Activated CD8-positive, alpha-beta memory T cell treated with anti-CD3 and anti-CD28 coated beads for 1 hour (primary cell): ENCODE measurements at places on chromosomes 1 and 21.

DNA sequence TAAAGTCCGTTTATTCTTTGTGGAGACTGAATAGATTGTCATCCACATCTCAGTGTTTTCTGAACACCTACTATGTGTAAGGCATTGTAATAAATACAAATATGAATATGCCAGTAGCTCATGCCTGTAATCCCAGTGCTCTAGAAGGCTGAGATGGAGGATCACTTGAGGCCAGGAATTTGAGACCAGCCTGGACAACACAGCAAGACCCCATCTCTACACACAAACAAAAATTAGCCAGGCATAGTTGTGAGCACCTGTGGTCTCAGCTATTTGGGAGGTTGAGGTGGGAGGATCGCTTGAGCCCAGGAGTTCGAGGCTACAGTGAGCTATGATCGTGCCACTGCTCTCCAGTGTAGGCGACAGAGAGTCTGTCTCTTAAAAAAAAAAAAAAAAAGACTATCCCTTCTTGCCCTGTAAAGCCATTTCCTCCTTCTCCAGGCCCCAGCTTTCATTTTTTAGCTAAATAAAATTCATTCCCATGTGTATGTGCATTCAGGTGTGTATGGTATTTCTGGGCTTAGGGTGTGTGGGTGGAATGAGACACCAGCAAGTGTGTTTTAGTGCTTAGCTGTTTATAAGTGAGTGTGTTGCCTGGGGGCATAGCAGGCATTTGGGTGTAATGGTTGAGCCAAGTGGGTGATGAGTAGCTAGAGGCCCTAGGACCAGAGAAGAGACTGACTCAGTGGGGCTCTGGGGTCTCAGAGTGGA lies 7.8 kb downstream of the CELSR2 start:
- no peak for DNase-seq

DNA sequence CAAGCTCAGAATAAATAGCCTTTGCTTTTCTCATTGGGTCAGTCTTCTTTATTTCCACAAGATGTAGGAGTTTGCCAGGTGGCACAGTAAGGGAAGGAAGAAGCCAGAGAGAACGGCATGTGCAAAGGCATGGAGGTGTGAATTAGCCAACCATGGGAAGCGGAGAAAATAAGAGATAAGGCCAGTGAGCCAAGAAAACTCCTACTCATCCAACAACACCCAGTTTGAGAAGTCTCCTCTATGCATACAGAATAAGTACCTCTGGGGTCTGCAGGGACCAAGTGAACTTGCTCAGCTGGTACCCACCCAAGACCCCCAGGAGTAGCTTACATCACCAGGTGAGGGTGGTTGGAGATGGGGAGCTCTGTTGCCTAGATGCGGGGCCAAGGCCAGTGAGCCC lies 66.7 kb downstream of the TAS1R2 start:
- DNase-seq = no peak

DNA sequence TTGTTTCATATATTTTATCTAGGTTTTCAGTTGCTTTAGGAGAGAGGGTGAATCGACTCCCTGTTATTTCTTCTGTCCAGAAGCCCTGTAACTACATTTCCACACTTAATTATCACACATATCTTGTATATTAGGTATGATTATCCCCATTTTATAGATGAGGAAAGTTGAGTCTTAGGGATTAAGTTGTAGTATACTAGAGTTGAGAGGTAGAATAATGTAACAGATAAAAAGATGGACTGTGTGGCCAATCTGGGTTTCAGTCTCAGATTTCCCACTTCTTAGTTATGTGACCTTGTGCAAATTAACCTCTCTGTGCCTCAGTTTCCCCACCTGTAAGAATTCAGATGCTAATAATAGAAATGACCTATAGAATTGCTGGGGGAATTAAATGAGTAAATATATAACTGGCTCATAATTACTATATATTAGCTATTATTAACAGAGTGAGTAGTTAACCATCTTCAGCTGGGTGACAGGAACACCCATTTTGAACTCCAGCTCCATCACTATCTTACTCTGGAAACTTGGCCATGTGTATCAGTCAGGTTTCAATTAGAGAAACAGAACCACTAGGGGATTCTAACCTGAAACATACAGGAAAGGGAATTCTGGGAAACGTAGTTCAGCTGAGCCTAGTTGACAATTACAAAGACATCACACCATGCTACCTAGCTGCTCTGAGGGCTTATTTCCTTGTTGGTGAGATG lies 20.4 kb upstream of the FOXO6 start:
- DNase-seq = no peak

DNA sequence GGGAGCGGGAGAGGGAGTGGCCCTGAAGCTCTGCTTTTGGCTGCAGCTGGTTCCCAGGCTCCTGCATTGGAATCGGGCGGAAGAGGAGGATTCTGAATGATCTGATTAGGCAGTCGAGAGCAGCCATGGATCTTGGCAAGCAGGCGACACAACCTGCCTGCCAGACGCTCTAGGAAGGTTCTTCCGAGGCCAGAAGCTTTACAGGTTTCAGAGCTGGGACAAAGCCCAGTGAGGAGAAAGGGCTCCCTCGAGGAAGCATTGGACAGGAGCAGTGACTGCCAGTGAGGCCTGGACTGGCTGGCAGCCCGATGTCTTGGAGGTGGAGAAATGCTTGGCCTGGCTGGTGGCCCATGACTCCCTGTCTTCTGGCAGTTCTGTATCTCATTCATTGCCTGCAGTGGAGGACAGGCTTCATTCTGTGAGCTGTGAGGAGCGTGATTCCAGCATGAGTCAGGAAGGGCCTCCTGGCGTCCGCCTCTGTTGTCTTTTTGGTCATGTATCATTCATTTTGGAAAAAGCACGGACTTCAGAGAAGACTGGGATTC lies 132.7 kb upstream of the IPO9 start:
- DNase-seq = no peak

GRCh38 chr1:56866656-56867055 lies 12.1 kb downstream of the C8A start:
- DNase-seq = no peak

DNA sequence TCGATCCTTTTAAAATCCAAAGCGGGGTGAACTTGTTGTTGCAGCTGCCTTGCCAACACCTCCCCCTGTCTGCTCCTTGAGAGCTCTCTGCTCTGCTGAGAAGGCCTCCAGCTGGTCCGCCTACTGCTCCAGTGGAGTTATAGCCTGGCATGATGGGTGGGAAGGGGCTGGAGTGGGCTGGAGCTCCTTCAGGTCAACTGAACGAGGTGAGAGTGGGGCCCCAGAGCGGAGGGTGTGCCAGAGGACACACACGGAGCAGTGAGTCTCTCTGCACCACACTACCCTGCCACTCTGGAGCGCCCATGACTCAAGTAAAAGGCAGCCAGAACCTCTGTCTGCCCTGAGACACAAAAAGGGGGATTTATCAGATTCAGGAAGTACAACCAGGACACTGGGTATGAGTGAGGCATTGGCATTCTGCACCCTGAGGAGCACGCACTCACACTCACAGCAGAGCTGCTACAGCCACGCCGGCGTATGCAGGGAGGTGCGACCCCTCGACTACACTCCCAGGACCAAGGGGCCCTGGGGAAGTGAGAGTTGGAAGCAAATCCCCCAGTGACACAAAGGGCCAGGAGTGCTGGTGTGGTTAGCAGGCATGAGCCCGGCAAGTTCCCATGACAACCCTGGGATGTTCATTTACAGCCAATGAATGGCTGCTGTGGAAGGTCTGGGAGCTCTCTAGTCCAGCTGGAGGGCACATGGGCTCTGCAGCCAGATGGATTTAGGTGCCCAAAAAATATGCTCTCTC lies 28.0 kb upstream of the EVA1B start:
- DNase-seq = no peak

DNA sequence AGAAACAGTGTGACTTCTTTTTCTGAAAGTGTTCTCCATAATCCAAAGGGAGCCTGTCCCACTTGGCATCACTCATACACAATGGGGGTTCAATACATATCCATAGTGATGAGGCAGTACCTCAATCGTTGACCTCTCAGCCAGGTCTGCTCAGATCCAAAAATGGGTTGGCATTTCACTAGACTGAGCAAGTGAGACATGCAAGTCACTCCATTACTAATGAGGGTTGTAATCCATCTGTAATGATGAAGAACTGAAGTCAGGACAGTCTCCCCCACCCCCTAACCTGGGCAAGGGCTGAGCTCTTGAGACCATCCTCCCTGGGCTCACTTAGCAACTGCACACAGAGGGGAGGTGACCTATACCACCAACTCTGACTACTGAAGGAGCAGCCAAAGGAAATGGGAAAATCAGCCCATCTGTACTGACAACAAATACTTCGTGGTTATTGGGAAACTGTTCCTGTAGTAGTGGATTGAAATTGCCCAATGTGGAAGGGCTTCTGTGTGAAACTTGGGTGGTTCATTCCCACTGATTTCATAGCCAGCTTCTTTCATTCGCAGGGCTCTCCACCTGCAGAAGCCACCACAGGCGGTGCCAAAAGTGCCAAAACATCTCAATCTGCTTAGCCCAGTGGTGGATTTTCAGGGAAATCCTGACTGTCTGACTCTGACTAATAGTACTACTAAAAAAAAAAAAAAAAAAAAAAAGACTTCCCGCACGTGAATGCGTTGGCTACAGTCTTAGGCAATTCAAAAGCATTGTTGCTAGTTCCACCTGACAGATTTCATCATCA lies 5.0 kb downstream of the NGF start:
- DNase-seq = no peak

DNA sequence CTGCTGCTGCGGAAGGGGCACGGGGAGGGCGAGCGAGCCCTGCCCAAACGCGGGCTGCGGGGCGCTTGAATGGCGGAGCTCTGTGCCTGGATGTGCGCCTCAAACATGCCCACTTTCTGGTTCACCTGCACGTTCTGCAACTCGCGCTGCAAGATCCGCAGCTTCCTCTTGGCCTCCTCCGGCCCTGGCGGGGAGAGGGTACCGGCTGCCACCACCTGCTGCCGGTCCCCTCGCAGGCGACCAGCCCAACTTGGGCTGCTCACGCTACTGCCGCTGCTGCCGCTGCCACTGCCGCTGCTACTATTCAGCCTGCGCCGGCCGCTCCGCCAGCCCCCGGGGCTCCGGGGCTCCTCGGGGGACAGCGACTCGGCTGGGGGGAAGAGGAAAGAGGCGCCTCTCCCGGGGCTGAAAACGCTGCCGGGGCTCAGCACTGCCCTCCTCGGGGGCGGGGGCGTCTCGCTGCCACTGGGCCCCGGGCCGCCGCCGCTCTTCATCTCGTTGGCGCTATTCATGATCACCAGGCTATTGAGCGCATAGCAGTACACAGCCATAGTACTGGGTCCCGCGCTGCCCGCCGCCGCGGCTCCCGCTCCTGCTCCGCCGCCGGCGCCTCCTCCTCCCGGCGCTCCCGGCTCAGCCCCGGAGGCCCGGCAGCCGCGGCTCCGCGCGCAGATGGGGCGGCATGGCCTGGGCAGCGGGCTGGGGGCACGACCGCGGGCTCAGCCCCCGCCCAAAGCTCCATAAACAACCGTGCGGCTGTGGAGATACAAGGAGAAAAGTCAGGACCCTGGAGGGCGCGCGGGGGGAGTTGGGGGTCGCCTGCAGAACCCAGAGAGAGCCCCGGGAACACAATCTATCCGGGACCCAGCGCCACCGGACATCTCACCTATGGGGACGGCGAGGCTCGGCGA lies 1.9 kb downstream of the ITPKB start:
- no peak for DNase-seq

DNA sequence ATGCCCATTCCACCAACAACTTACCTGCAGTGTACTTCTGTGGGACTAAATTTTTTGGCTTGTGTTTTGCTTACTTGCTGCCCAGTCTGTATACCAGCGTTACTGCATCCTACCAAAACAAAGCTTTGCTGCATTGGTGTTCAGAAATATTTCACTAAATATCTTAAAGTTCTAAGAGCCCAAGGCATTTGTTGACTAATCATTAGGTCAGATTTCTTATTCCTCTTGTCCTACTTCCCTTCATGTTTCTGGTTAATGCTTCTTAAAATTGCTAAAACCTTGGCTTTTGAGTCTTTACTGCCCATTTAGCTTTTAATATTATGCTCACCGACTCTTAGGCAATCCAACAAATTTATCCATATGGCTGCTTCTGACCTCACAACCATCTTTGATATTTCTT lies 161.8 kb downstream of the DPYD start:
- no peak for DNase-seq

DNA sequence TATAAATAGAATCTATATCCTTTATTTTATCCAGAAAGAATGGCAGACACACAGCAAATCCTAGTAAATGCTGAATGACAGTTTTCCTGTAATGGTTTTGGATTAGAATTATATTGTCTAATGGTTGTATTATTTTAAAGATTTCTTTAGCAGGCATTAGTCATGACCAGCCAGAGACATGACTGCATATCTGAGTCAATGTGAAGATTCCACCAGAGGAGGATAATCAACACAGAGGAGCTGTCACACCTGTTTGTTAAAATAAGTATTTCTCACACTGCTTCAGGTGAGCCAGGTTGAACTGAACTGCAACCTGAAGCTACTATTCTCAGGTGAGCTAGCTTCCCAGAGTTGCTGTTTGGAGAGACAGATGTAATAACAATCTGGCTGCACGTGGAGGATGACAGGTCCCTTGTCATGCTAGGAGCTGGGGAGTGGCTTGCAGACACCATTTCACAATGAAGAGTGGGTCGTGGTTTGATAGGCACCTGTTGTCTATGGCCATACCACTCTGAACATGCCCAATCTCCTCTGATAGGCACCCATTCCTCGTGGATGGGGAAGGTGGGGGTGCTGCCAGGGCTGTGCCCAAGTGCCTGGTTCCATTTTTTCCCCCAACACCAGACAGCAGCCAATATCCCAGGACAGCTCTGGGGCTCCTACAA lies 94.3 kb downstream of the KCNJ6 start:
- no peak for DNase-seq

DNA sequence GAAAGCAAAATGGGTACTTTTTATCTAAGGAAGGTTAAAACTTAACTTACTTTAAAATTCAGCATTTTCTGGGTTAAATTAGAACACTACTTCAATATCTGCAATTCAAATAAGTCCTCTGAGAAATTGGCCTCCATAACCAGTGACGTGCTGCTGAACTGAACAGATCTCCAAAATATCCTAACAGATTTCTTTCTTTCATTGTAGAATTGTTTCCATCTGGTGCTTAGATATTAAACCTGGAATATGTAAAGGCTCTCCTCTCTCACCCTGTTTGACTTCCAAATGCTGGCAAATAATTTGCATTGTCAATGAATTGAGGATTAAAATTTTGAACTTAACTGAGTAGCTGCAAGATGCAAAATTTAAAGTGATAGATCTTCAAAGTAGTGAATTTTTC lies 316.9 kb upstream of the CXADR start:
- DNase-seq = no peak
